NCI-H146 (cell line): ENCODE measurements at places on chromosomes 7 and 10.

DNA sequence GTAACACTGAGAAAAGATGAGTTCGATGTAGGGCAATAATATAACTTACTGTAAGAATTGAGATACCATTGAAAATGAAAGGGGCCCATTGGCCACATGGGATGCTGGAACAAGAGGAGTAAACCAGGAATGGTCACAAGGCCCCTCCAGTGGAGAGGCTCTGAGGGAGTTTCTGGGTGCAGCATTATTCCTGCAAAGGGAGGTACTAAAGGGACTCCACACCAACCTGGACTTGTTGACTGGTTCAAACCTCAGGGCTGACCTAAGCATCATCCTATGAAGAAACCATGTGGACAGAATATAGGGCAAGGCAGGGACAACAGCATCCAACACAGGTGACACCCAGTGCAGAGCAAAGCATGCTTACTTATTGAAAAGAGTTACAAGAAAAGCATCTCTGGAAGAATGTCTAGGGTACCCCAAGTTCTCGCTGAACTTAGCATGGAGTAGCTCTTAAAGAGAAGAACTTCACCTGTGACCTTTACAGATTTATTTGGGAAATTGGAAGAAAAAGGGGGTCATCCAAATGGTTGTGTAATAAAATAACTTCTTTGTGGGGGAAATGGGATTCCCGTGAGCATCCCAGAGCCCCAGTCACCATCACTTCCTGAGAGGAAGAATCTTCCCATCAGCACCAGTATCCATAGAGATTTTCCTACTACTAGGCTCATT lies 34.7 kb downstream of the PRSS2 start:
- DNase-seq: no peak

DNA sequence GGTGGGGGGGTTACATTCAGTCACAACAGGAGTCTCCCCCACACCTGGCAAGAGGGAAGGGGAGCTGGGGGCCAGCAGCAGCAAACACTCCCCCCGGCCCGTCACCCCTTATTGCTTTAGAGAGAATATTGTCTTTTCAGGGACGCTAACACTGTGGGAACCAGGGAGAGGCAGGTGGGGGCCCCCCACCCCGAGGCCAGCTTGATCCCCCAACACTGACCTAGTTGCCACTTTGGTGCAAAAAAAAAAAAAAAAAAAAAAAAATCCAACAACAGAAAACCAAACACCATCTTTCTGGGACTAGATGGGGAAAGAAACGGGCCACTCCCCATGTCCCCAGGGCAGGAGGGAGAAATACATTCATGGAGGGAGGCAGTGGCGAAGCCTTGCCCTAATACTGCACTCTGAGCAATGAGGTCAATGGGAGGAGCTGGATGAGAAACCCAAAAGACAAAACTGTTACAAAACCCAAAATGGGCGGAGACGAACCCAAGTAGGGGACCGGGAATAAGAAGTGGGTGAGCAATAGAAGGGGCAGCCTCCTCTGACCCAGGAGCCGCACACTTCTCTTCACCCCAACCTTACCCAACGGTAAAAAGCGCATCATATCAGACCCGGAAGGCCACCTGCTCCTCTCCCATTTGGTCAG lies 6.5 kb downstream of the GNB2 start:
- DNase-seq: no peak

DNA sequence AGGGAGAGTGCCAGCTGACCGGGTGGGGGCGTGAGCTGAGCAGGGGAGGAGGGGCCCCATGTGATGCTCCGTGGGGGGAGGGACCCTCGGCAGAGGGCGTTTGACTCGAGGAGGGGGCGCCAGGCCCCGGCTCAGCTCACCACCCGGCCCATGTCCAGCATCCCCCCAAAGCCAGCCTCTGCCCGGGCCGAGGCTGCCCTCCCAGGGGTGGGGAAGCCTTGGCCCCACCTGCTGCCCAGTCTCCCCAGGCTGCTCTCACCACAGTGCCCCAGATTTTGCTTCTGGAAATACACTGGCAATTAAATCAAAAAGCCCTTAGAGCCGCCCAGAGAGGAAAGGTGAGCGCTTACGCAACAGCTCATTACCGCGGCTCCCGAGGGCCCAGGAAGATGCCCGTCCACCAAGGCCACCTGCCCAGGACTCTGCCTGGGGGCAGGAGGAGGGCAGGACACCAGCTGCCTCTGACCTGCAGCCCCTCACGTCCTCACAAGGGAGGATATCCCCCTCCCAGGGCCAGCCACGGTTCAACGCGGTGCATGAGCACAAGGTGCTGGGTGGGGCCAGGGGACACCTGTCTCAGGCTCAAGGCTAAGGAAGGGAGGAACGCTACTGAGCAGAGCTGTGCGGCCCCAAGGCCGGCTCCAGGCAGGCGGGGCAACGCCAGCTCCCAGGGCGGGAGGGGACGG lies 70.0 kb upstream of the INPP5A start:
- DNase-seq: no peak

DNA sequence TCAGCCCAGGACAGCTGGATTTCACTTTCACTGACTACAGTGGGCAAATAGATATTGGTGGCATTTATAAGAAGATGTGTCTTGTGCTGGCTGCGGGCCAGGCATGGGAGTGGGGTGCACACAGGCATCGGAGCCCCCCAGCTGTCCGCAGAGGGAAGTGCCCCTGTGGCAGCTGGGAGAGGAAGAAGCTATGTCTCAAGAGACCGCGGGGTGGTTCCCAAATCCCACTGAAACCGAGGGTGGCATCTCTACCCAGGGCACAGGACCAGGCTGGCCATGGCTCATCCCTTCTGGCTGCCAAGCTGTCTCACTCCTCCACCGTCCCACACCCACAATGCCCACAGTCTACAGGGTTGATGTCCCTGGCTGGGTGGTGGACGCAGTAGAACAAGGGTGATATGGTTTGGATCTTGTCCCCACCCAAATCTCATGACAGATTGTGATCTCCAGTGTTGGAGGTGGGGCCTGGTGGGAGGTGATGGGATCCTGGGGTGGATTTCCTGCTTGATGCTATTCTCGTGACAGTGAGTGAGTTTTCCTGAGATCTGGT lies 94.8 kb downstream of the TCERG1L start:
- DNase-seq: no peak

GRCh38 chr10:7389346-7389745 lies 21.5 kb downstream of the SFMBT2 start:
- no peak for DNase-seq

DNA sequence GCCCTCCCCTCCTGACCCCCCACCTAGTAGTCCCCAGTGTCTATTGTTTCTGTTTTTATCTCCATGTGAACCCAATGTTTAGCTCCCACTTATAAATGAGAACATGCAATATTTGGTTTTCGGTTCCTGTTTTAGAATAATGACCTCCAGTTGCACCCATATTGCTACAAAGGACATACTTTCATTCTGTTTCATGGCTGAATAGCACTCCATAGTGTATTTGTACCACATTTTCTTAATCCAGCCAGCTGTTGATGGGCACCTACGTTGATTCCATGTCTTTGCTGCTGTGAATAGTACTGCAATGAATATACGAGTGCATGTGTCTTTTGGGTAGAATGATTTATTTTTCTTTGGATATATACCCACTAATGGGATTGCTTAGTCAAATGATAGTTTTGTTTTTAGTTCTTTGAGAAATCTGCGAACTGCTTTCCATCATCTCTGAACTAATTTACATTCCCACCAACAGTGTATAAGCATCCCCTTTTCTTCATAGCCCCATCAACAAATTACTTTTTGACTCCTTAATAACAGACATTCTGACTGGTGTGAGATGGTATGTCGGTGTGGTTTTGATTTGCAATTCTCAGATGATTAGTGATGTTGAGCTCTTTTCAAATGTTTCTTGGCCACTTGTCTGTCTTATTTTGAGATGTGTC lies 128.4 kb upstream of the PHYHIPL start:
- no peak for DNase-seq

DNA sequence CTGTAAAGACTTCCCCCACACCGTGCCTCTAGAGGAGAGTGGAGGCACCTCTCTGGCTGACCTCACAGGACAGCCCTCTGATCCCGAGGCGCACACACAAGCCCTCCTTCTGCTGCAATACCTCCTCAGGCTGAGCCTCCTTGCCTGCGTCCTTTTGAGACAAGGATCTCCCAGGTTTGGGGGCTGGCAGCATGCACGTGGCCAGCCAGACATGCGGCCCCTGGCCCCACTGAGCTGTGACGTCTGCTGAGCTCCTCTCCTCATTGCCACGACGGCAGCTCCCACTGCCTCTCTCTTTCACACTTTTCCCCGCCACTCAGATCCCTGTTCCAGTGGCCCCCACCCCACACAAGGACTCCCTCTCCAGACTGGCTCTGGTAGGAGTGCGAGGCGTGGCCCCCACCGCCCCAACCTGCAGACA lies 12.2 kb upstream of the DNAAF5 start:
- no peak for DNase-seq

DNA sequence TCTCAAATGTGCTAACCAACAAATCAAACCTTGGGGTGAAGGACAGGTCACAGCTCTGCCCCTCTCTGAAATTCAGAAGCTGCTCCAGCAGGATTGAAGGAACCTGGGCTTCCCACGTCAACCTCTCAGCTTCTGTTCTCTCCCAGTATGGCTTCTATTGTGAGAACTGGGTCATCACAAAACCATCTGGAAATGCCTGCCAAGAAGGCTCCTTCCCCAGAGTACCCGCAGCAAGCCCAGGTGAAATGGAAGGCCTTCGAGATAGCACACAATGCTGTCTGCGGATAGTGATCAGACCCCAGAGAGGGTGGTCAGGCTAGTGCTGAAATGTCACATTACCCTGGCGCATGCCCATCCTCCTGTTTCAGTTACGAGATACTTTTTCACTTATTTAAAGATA lies 16.4 kb upstream of the PROSER2 start:
- no peak for DNase-seq

DNA sequence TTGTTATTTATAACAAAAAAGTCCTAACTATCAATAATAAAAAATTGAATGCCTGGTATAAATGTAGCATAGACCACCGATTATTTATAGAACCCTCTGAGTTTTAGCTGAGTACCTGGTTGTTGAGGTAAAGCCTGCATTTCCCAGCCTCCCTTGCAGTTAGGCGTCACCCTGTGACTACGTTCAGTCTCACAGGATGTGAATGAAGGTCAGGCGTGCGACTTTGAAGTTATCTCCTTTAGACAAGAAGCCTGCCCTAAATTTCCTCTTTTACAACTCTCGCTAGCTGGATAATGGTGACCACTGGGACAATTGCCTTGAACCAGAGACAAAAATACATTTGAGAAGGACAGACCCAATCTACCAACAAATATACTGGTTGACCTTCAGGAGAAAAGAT lies 67.5 kb upstream of the TES start:
- no peak for DNase-seq

DNA sequence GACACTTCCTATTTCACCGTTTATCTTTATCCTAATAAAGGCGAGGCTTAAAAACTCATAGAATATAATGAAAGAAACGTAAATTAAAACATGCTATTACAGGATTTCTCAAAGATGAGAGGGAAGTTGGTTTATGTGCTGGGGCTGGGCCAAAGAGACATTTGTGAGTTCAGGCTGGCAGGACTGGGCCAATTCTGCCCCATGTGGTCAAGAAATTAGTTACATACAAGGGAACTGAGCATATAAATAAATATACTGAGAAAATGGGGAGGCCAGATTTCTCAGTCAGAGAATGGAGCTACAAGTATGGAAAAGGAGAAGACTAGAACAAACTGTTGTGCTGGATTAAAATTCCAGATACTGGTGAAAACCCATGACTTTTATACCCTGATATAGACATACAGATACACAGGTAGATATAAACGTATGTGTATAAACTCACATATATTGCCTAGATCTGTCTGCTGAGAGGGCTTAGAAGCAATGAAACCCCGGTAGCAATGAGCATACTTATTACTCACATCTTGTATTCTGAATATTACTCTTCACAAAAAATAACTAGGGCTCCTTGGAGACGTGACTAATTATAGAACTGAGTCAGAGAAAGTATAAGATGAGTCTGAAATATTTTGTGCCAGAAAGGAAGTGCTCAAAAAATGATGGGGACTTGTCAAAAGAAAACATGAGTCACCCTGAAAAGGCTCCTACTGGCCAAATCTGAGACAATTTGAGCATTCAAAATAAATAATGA lies 155.7 kb upstream of the FGFR2 start:
- no peak for DNase-seq
